SK-N-DZ (cell line): ENCODE measurements at places on chromosomes 5 and 9.

DNA sequence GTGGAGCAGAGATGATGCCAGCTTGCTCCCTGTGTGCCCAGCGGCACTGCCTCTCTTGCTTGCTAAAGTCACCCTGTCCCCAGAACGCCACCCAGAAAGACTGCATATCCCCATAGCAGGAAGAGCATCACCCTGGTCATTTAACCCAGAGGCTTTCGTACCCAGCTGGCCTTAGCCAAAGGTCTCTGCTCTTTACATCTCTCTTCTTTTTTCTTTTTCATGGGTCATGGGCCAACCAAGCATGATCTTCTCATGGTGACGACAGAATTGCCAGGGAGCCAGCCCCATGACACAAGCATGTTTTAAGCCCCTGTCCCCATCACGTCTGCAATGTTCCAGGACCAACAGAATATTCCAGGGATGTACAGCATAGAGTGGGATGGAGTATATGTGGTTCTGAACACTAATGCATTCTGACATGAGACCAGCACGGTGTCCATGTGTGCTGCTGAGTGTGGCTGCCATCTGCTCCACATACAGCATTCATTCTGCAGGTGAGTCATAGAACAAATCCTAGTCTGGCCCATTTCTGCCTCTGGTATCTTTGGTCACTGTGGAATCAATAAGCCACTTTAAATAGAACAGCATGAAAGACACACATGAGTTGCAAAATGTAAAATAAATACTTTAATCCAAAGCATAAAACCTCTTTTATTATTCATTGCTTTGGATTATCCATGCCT is 203.0 kb downstream of the MED10 start:
- DNase-seq = no peak

DNA sequence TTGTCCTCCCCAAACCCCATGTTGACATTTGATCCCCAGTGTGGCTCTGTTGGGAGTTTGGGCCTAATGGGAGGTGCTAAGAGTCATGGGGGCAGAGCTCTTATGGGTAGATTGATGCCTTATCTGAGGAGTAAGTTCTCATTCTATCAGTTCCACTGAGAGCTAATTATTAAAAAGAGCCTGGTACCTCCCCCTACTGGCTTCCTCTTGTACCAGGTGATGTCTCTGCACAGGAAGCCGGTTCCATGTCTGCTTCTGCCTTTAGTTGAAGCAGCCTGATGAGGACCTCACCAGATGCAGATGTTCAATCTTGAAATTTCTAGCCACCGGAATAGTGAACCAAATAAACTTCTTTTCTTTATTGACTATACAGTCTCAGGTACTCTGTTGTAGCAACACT is 10.8 kb downstream of the GABRB2 start:
- DNase-seq = no peak

DNA sequence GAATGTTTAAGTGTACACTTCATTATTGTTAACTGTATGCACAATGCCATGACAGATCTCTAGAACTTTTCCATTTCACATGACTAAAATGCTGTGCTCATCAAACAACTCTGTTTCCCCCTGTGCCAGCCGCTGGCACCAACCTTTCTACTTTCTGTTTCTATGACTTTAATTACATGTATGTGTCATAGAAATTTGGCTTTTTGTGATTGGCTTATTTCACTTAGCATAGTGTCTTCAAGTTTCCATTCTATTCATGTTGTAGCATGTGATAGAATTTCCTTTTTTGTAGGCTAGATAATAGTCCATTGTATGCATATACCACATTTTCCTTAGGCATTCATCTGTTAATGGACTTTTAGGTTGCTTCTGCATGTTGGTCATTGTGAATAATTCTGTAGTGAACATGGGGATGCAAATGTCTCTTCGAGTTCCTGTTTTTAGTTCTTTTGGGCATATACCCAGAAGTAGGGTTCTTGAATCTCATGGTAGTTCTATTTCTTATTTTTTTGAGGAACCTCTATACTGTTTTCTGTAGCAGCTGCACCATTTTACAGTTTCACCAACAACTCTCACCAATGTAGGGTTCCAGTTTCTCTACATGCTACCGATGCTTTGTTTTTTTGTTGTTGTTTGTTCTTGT is 184.4 kb upstream of the DMRT1 start:
- no peak for DNase-seq

GRCh38 chr5:95042037-95042436 is 242.9 kb downstream of the MCTP1 start:
- no peak for DNase-seq

DNA sequence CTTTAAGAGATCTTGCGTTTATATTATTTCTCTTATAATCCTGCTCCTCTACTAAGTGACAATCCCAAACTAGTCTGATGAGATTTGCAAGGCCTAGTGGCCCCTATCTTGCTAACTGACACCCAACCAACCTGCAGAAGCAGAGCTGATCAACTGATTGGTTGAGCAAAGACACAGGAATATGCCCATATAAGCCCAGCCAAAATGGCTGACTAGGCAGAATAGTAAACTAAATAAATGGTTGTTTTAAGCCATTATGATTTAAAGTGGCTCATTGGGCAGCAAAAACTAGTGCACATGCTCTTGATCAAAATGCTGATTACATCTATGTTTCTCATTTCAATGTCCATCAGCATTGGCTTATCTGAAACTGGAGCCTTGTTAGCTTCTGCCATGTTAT is 238.0 kb upstream of the PDE4D start:
- no peak for DNase-seq

DNA sequence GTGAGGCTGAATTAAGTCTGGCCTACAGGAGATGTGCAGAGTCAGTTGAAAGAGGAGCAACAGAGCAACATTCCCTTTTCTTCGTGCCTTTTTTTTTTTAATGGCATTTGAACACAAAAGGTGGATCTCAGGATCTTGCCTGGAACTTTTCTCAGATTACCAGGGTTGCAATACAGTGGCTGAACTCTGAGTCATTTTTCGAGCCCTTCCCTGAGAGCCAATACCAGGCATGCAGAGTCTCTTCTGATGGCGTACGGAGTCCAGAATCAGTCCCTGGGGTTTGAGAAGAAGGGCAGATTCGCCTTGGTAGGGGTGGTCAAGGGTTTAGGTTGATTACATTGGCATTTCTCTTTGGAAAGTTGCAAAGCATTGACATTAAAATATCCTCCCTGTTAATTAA is 271.5 kb downstream of the GAS1 start:
- no peak for DNase-seq

- DNase-seq = no peak
These were observed 19.3 kb downstream of the PUM3 start for GRCh38 chr9:2824564-2824963.

GRCh38 chr5:179679014-179679674 is 1.7 kb downstream of the CBY3 start:
- no peak for DNase-seq

DNA sequence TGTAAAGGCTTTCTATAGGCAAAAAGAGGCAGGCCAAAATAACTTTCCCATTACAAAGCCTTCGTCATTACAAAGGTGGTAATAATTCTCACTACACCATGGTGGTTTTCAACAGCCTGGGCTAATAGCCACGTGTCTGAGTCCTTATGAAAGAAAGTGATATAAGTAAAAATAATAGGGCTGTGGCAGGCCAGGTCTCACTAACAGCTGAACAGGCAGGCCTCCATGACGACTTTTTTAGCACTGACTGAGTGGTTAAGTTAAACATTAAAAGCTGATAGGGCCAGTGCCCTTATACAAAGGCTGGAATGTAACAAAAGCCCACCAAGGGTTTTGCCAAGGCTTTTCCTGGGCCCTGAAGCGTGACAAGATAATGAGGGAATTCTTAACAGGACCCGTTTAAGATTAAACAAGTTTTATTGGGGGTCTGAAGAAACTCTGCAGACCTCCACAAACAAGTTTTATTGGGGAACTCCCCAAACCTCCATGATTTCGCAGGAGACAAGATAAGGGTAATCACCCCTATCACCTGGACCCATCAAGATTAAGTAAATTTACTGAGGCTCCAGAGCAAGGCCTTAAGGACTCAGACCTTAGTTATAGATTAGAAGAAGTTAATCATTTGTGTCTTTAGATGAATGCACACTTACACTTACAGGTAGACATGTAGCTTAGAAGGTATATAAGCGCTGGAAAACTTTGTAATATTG is 412.9 kb downstream of the CHSY3 start:
- no peak for DNase-seq

GRCh38 chr9:89606624-89607311 is 2.0 kb downstream of the GADD45G start:
- peak; percentile 63 for DNase-seq

- DNase-seq = no peak
These were observed 29.7 kb downstream of the CNTFR start for GRCh38 chr9:34559624-34560455.

GRCh38 chr5:79069488-79070349 is at the start of the genes BHMT2 and DMGDH:
Gene BHMT2, plus strand, starts transcription at chr5:79069767. Its CDS starts 16 bp downstream, at chr5:79069783.
Gene DMGDH, minus strand, starts transcription at chr5:79069674. Its CDS starts 54 bp downstream, at chr5:79069620.
- DNase-seq = no peak

- DNase-seq = no peak
These were observed 5.4 kb upstream of the SLC1A3 start for GRCh38 chr5:36600917-36601527.

DNA sequence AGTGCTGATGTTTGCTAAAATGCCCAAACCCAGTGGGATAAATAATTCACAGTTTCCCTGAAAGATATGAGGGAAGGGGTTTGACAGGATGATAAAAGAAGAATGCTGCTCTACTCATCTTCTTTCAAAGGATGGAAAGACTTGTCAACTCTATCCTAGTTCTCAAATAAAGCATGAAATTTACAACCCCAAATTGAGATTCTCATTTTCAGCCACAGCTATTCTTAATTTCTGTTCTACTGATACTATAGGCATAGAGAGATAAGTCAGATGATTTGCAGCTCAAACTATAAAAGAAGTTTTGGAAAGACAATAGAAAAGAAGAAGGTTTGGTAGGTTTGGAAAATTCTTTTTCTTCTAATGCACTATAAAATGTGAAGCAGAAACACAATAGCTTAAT is 542.6 kb downstream of the CSNK1G3 start:
- no peak for DNase-seq

GRCh38 chr9:137064027-137064879 is 6.1 kb downstream of the SAPCD2 start:
- DNase-seq = peak; percentile 49

DNA sequence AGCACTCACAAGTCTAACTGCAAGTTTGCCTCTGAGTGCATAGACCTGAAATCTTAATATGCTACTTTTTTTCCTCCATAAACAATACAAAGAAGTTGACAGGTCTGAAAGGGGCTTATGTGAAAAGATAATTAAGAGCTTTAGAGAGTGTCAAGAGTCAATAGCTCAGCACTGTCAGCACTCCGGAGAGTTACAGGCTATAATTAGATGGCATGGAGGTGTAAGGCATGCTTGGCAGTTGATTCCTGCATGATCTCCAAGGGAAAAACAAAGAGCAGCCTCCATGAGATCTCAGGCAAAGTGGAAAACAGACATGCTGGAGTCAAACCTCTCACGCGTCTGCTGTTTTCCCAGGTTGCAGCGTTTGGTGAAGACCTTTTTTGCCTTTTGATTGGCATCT is 468.7 kb downstream of the TLE4 start:
- no peak for DNase-seq

DNA sequence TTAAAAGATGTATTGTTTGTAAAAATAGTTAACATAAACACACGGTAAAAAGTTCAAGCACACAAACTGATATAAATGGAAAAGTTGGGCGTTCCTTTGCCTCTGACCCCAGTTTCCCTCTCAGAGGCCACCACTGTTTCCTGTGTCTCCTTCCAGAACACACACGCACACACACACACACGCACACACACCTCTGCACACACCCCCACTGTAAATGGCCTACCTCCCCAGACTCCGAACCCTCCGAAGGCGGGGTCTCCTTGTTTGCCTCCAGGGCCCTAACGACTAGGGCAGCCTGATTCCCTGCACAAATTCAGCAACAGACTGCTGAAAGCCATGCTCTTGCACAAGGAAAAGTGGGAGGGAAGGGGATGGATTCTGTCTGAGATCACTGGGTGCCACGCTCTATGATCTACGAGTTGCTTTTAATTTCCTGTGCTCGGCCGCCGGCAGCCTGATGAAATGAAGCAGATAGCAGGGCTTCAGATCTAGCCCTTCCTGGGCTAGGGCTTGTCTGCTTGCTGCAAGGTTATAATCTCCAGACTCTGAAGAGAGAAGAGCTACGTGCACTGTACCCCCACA is 184.0 kb upstream of the IL12B start:
- peak; percentile 20 for DNase-seq

GRCh38 chr5:122263352-122264030 is 48.5 kb upstream of the SNCAIP start:
- no peak for DNase-seq

- no peak for DNase-seq
These were observed 125.1 kb downstream of the LIFR start for GRCh38 chr5:38431242-38431853.

GRCh38 chr5:352639-353611 is 31.4 kb downstream of the AHRR start:
- DNase-seq = no peak

GRCh38 chr5:115455301-115455707 is 89.3 kb downstream of the FEM1C start:
- no peak for DNase-seq

GRCh38 chr5:134224888-134225779 is 739 bp downstream of the PPP2CA start:
- DNase-seq = peak; percentile 79

GRCh38 chr9:133825555-133826218 is 87.5 kb upstream of the SARDH start:
- DNase-seq = no peak

GRCh38 chr9:89442981-89443814 is 54.7 kb downstream of the SEMA4D start:
- DNase-seq = no peak

DNA sequence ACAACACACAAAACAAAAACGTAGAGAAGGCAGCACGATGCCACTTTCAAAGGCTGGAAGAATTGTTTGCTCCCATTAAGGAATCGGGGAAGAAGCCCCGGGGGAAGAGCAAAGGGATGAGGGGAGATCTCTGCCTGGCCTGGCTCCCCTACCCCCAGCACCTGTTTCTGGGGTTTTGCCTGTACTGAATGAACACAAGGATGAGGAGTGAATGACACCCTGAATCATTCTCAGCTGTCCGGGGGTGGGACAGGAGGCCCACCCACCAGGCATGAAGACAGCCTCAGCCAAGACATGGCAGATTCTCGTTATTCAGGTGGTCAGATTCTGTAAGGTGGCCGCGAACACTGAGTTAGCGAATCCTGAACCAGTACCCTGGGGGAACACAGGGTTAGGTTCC is 7.5 kb downstream of the TBC1D9B start:
- DNase-seq = no peak

- no peak for DNase-seq
These were observed 5.4 kb downstream of the PUM3 start for GRCh38 chr9:2838371-2839000.

DNA sequence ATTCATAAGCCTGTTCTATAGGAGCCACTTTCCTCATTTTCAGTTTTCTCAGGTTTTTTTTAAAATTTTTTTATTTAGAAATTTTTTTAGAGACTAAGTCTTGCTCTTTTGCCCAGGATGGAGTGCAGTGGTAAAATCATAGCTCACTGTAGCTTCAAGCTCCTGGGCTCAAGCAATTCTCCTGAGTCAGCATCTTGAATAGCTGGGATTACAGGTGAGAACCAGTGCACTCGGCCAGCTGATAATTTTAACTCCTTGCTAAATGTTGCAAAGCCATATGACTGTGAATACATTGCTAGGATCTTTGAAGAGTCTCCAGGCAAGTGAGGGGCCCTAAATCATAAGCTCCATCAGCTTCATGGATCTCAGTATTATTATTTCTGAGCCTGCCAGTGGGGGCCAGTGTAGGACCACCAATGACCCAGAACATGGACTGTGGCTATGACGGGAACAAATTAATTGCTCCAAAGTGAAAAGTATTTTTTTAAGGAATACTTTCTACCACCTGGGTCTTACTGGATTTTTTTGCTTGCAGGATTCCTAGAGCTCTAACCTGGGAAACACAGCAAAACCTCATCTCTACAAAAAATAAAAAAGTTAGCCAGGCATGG is 5.7 kb upstream of the GAPVD1 start:
- DNase-seq = peak; percentile 36

GRCh38 chr9:89312222-89312571 is 1.2 kb downstream of the CKS2 start:
- DNase-seq = peak; percentile 9
